Spleen (tissue), 13 donors: ENCODE measurements at places on chromosomes 1 and 21. TPM values are rescaled to one million over a fixed set of nuclear protein-coding genes. Genes with fewer than 3 reads are reported as not detected.
A peak's percentile ranks its signal among the peaks of the same experiment; 100 is the strongest.

GRCh38 chr1:12173631-12174121 is 6.9 kb downstream of the TNFRSF1B start:
- DNase-seq: peak; percentile 93

NLRP3 gene
- total RNA-seq: 10.3 TPM

GRCh38 chr1:99305626-99306025 is 41.3 kb downstream of the PLPPR4 start:
- DNase-seq: no peak

DNA sequence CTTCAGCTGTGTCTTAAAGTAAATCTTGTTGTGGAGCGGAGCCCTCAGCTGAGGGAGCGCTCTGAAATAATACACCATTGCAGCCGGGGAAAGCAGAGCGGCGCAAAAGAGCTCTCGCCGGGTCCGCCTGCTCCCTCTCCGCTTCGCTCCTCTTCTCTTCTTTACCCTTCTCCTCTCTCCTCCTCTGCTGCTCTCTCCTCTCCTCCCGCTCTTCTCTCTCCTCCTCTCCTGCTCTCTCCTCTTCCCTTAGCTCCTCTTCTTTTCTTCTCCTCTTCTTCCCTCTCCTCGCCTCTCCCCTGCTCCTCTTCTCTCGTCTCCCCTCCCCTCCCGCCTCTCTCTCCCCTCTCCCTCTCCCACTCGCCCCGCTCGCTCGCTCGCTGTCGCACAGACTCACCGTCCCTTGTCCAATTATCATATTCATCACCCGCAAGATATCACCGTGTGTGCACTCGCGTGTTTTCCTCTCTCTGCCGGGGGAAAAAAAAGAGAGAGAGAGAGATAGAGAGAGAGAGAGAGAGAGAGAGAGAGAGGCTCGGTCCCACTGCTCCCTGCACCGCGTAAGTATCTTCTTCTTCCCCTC is at the start of gene PROX1:
PROX1 (plus strand) TSS at position 47 of the 580 bp plus-strand sequence. CDS start 8,563 bp downstream, outside the sequence.
- no peak for DNase-seq

- no peak for DNase-seq
Measured at GRCh38 chr21:38590449-38591217, 92.4 kb upstream of the ERG start.

- DNase-seq: no peak
Measured at GRCh38 chr1:63937461-63938022, 163.7 kb downstream of the ROR1 start.

DNA sequence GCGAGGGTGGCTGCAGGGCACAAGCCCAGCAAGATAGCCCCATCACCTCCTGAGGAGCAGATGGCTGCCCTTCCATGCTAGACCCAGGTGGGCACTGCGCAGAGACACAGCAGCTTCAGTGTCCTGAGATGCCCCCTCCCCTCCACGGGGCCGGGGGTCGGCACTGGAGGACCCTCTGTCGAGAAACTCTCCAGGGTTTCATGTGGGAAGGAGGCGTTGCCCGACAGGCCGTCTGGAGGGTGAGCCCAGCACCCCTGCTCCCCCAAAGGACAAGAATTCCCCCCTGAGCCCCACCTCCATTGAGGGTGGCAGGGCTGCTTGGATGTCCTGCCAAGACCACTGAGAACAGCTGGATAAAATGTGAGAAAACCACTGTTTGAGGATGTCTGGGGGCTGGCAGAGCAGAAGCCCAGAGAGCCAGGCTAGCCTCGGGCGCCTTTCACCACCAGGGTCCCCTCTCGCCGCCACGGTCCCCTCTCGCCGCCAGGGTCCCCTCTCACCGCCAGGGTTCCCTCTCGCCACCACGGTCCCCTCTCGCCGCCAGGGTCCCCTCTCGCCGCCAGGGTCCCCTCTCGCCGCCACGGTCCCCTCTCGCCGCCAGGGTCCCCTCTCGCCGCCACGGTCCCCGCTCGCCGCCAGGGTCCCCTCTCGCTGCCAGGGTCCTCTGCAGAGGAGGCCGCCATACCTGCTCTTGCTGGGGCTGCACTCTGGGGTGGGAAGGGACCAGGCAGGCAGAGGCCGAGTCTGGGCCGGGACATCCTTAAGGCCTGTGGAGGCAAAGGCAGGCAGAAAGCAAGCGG is 44.2 kb downstream of the SLC19A1 start:
- peak; percentile 58 for DNase-seq

DNA sequence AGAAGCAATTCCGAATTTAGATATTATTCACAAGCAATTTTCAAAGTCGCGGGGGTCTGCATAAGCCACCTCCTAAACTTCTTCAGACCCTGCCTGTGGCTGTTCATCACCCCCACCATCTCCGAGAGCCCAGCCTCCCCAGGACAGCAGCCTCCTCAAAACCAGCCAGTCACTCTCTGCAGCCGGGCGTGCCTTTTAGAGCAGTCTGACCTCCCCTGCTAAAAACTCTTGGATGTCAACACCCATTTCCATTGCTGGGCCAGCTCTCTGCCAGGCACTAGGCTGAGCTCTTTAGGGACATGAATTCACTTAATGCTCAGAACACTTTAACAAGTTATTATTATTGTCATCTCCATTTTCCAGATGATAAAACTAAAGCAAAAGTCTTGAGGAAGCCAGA is 11.7 kb downstream of the ADPRS start:
- no peak for DNase-seq

DNA sequence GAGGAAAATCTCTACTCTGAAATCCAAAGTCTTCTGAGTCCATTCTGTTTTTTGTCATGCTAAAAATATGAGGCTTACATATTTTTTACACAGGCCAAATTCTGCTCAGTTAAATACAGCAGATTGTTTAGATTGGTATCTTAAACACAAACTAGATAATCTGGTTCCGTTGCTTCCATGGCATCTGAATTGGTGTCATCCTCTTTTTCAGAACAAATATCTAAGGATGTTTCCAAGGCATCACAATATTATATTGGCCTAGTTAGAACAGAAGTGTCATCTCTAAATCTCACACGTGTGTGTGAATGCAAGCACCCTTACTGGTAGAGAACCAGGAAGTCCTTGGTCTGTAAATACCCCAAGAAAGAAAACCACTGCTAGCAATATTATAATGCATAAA is 151.2 kb downstream of the NRIP1 start:
- no peak for DNase-seq

DNA sequence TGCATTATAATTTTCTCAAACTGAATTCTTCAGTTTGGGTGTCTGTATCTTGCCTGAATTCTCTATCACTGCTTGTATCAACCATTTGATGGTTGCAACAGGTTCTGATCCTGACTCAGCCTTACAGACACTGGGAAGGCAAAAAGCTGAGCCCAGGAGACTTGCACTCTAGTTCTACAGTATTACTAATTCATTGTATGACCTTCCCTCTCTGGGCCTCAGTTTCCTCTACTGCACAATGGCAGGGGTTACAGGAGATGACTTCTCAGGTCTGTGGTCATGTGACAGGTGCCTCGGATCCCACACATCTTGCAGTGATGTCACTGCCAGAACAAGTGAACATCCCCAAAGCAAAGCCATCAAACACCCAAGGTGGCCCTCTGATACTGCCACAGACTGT is 38.7 kb downstream of the RRAGC start:
- no peak for DNase-seq

RGS4 gene
- 1.5 TPM for total RNA-seq

DNA sequence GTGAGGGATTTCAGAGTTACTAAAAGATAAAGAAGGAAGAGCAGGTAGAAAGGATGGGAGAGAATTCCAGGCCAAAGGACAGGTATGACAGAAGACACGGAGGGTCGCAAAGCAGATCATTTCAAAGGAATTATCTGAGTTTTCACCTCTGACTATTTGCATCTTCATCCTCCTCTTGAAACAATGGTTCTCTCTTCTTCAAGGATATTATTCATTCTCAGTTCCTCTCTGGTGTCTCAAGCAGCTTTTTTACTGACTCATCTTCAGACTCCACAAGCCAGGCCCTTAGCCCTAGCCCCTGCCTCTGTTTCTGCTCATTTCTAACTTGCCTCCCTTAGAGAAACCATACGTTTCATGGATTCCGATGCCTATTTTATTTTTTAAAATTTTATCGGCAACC is 15.0 kb downstream of the DDX59 start:
- no peak for DNase-seq

DMBX1 gene
- total RNA-seq: not detected

GRCh38 chr1:162040001-162040400 is 16.3 kb upstream of the OLFML2B start:
- DNase-seq: no peak

USP48 gene
- 105 TPM for total RNA-seq

GRCh38 chr21:34967509-34968289 is 81.4 kb downstream of the RUNX1 start:
- no peak for DNase-seq

S100A6 gene
- 214 TPM for total RNA-seq

- no peak for DNase-seq
Measured at GRCh38 chr1:247362153-247362552, 30.5 kb upstream of the ZNF496 start.

DNA sequence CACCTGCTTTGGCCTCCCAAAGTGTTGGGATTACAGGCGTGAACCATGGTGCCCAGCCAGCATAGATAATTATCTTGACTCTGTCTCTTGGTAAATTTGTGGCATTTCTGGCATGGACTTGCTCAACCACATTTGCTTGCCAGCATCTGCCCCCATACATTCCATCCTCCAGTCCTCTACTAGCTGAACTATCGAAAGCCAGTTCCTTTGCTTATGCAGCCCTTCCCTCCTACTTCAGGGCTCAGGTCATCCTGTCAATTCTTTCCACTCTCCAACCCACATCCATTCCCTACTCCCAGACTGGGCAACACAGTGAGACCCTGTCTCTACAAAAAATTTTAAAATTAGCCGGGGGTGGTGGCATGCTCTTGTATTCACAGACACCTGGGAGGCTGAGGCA is 13.0 kb upstream of the UQCRHL start:
- peak; percentile 18 for DNase-seq

DNA sequence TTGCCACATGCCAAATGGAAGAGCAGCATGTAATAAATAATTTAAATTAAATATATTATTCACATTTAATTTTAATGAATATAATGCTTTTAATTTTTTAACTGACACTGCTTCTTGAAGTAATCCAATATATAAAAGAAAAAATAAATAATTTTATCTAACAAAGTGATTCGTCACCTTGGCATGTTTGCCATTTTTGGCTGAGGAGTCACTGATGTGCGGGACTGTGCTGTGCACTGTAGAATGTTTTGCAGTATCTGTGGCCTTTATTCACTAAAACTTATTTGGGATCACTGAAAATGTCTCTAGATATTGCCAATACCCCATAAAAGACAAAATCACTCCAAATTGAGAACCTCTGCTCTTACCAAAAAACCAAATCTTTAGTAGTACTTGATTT is 807.8 kb downstream of the BRINP3 start:
- DNase-seq: no peak

PTPN22 gene
- 42.9 TPM for total RNA-seq

RAB42 gene
- 5.8 TPM for total RNA-seq

OR2T2 gene
- total RNA-seq: 0.43 TPM

ASCL5 gene
- not detected for total RNA-seq
